Activated naive CD4-positive, alpha-beta T cell (primary cell): ENCODE measurements at places on chromosomes 6 and 20.

DNA sequence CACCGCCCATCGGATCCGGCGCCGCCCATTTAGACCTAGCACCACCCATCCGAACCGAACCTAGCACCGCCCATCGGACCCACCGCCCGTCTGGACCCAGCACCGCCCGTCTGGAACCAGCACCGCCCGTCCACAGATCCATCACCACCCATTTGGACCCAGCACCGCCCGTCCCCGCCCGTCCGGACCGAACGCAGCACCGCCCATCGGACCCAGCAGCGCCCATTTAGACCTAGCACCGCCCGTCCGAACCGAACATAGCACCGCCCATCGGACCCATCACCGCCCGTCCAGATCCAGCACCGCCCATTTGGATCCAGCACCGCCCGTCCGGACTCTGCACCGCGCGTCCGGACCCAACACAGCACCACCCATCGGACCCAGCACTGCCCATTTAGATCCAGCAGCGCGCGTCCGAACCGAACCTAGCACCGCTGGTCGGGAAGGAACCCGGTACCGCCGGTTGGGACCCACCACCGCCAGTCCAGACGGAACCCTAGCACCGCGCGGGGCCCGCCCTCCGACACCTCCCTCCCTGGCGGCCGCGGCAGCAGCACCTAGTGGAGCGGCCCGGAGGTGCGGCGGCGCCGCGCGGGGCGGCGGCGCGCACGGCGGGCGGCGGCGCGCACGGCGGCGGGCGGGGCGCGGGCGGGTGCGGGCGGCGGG lies 348 bp upstream of the AFDN start:
- DNase-seq: peak; percentile 14

GRCh38 chr6:168632694-168633093 lies 191.7 kb downstream of the SMOC2 start:
- no peak for DNase-seq

- DNase-seq: no peak
Observed at GRCh38 chr20:50750145-50750671, 18.8 kb downstream of the PARD6B start.

- no peak for DNase-seq
Observed at GRCh38 chr6:121880831-121881230, 445.4 kb downstream of the GJA1 start.

GRCh38 chr6:48098923-48099322 lies 12.1 kb downstream of the PTCHD4 start:
- DNase-seq: no peak

DNA sequence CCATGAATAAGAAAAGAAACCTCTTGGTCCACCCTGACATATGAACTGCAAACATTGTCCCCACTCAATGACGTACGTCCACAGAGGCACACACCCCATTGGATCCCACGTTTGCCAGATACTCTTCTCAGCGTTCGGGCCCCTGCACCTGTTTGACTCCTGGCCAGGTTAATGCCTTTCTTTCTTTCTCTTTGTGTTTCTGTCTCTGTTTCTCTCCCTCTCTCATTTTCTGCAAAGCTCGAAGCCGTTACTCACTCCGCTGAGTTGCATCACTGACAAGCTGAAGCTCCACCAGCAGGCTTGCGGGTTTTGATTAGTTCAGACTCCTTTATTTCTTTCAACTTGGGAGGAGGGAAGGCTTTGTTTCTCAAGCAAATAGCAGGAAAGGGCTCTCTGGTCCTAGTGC lies 135.5 kb upstream of the SUPT3H start:
- DNase-seq: no peak

GRCh38 chr20:47749339-47749738 lies 35.9 kb downstream of the SULF2 start:
- no peak for DNase-seq

DNA sequence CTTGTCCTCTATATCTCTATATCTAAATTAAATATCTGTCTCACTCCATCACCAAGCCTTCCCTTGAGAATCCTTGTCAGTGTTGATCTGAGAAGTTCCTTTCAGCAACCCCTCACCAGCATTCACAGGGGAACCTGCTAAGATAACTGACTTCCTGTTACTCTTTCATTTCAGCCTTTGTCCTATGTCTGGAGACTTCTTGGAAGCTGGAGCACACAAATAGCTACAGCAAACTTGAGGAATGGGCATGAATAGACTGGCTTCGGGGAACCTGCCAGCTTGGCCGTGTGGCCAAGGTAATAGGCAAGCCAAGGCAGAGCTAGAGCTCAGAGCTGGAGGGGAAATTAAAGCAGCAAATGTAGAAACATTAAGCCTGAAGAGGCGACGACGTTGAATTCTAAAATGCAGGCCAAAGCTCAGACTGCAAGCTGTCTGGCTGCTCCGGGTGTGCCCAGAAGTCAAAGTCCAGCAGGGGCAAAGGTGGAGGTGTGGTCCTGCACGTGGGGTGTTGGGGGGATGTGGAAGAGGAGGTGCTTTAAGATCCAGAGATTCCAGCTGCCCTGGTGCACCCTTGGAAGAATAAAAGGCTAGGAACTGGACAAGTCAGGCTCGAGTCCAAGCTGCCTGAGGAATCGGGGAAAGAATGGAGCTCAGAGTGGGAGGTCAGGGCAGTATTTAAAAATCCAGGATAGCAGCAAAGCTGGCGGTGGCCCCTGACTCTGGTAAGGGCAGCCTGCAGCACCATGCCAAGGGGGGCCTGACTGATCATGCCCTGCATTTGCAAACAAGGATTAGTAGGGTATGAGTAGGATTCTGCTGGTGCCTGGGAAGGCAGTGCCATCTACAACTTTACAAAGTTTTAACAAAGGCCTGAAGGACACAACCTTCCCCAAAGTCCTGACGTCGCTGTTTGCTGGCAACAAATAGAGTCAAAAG lies 185.0 kb upstream of the SGK1 start:
- no peak for DNase-seq

GRCh38 chr20:63080811-63081210 lies 74.0 kb upstream of the BHLHE23 start:
- no peak for DNase-seq

GRCh38 chr6:163970846-163971564 lies 556.5 kb downstream of the QKI start:
- DNase-seq: no peak

- DNase-seq: no peak
Observed at GRCh38 chr20:21788082-21788481, 82.6 kb downstream of the PAX1 start.

DNA sequence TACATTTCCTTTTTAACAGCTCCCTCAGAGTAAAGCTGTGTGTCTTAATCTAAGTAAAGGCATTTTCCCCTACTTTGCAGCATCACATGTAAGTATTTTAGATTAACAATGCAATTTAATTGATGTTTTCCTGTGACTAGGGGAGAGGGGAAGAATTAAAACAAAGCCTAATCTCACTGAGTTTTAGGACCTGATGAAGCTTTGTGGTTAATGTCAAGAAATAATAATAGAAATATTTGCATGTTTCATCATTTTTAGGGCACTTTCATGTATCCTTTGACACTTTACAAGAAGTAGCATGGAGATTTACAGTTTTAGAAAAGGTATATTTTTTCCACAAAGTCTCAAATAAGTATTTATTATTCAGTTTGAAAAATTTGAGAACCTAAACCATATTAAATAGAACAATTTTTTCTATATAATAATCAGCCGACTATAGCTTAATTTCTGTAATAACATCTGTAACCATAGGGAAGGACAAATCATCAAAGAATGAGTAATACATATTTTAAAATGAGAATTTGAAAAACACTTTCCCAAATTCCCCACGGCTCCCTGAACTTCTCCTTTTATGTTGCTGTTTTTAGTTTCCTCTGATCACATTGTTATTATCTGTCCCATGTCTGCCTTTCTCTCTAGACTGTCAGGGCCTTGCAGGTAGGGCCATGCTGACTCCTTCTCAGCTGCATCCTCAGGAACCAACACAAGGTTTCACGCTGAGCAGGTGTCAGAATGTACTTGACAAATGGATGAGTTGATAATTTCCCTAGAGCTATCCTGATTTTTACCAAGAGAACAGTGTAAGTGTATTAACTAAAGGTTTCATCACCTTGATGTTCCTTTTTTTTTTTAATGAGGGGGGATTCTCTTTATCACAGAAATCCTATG lies 338.1 kb downstream of the SYNE1 start:
- no peak for DNase-seq

- no peak for DNase-seq
Observed at GRCh38 chr6:33417128-33417902, 592 bp downstream of the CUTA start.

DNA sequence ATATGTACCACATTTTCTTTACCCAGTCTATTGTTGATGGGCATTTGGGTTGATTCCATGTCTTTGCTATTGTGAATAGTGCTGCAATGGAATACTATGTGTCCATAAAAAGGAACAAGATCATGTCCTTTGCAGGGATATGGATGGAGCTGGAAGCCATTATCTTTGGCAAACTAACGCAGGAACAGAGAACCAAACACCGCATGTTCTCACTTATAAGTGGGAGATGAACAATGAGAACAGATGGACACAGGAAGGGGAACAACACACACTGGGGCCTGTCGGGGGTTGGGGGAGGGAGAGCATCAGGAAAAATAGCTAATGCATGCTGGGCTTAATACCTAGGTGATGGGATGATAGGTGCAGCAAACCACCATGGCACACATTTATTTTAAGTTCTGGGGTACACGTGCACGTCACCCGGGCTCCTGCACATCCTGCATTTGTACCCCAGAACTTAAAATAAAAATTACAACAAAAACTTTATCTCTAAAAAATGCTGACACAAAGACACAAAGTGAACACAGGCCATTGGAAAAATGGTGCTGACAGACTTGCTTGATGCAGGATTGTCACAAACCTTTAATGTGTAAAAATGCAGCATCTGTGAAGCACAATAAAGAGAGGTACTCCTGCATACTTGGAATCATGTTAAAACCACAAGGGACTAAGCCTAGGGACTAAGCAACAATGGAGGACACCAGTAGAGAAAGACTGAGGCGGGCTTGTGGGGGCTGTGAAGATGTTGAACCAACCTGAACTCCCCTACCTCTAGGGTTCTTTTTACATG lies 48.8 kb downstream of the BCAS1 start:
- DNase-seq: no peak

GRCh38 chr20:21289651-21290050 lies 13.5 kb upstream of the XRN2 start:
- DNase-seq: no peak

GRCh38 chr6:131115651-131116050 lies 19.6 kb upstream of the AKAP7 start:
- DNase-seq: no peak

DNA sequence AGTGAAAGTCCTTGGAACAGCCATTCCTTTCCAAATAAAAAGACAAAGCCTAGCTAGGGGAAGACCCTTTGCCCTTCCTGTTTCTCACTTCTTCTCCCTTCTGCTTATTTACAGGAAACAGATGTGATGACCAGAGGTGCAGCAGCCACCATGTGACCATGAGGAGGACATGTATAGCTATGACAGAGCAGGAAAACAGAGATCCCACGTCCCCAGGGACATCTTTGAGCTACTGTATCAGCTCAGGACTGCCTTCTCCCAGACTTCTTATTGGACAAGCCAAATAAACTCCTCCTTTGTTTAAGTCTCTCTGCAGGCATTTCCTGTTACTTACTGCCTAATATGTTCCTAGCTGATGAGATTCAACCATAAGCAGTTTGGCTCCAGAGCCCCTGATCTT lies 133.1 kb upstream of the MLN start:
- DNase-seq: no peak

DNA sequence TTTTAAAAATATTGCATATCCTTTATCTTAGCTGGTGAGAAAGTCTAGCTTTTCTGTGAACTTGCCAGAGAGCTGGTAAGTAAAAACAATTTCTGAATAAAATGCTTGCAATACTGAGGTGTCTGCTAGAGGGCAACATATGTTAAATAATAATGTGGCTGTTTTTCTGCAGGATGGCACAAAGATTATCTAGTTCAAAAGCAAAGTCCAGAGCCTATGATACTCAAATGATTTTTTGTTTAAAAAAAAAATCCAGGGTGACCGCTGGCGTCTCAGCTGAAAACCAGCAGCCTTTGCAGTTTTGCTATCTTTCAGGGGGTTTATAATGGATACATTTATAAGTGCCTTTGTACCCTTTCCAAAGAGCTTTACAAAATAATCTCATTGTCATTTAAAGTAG lies 194.9 kb downstream of the PHACTR1 start:
- DNase-seq: no peak

- no peak for DNase-seq
Observed at GRCh38 chr6:150370112-150370511, 1.3 kb downstream of the IYD start.

GRCh38 chr6:168164462-168165061 lies 85.5 kb upstream of the FRMD1 start:
- no peak for DNase-seq

DNA sequence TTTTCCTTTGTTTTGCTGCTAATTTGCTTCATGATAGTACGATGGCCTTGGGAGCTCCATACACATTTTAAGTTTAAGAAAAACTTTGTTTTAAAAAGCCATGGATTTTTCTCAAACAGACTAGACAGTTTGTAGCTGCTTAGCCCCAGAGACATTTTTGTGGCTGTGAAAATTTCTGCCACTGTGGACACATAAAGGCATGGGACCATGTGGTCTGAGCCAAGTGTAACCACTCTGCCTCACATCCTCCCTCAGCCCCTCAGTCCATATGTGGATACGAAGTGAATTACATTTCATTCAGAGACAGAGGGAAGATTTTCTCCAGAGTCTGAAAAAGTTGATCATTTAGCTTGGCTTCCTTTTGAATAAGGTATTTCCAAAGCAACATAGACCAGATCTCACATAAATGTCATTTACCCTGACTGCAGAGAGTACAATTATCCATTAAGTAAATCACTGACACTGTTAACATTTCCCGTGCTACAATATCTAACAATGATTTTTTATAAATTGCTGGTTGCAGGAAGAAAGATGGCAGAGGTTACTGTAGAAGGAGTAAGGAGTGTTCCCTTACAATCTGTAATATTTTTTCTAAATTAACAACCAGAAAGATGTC lies 87.4 kb downstream of the GJA1 start:
- no peak for DNase-seq

GRCh38 chr6:53031281-53031680 lies 33.9 kb upstream of the FBXO9 start:
- no peak for DNase-seq

- no peak for DNase-seq
Observed at GRCh38 chr6:122068291-122068769, 331.1 kb upstream of the HSF2 start.

DNA sequence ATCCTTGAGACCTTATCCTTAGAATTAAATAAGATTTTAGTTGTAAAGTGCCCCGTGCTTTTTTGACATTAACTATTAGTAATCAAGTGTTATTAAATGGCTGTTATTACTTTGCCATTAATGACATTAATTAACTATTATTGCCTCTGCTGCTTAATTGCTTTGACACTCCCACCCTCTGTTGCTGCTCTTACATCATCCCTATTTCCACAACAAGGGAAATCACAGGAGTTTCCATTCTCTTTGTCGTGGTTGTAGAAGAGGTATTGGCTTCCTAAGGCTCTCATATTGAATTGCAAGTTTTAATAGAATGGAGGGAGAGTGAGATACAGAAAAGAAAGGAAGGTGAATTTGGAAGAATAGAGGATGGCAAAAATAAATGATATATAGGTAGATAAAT lies 545.8 kb downstream of the MMUT start:
- DNase-seq: no peak
